ENCODE measurements at places on chromosomes 12 and 14.

GRCh38 chr12:132204063-132204792 is 60.0 kb downstream of the NOC4L start:
- no peak for DNase-seq

DNA sequence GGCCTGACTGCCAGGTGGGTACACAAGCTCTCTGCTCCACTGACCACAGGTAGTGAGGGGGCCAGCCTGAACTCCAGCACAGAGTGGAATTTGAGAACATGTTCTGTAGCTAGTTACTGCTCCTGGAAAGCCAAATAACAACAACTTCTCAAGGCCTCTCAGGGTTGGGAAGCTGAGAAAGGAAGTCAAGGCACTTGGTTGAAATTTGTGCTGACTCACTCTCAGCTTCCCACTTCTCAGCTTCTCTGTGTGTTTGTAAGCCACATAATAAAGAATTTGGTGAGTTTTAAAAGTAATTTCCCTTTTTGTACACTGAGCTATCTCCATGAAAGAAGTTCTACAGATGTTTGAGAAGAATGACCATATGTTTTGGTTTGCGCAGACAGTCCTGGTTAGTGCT is 234.9 kb downstream of the KTN1 start:
- DNase-seq, result no peak

GRCh38 chr14:40282196-40282595 is 850.0 kb upstream of the FBXO33 start:
- no peak for DNase-seq

- no peak for DNase-seq
Measured at GRCh38 chr14:105118646-105119407, 49.7 kb downstream of the JAG2 start.

DNA sequence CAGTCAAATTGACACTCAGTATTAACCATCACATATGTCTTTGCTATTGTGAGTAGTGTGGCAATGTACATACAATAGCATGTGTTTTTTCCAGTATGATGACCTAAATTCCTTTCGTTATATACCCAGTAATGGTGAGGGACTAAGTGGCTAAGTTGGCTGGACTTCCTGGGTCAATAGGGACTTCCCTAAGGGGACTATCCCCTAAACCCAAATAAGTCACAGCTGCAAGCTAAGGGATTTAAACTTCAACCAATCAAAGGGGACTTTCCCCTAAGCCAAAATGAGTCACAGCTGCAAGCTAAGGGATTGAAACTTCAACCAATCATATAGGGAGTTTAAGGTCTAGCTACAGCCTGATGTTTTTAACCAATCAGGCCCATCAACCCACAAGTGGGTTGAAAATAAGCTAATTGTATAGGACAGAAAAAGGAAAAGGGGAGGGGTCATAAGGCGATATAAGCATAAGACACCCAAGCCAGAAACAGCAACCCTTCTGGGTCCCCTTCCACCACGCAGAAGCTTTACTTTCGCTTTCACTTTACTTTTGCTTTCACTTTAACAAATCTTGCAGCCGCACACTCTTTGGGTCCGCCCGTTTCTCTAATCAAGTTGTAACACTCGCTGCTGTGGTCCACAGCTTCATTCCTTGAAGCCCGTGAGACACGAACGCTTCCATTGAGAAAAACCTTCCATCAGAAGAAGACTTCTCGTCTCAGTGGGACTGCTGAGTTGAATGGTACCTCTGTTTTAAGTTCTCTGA is 404.4 kb downstream of the FLRT2 start:
- DNase-seq, result peak; percentile 29

- no peak for DNase-seq
Measured at GRCh38 chr14:76531821-76532318, 155.9 kb downstream of the ESRRB start.

GRCh38 chr12:71187379-71187778 is 29.6 kb upstream of the TSPAN8 start:
- no peak for DNase-seq

DNA sequence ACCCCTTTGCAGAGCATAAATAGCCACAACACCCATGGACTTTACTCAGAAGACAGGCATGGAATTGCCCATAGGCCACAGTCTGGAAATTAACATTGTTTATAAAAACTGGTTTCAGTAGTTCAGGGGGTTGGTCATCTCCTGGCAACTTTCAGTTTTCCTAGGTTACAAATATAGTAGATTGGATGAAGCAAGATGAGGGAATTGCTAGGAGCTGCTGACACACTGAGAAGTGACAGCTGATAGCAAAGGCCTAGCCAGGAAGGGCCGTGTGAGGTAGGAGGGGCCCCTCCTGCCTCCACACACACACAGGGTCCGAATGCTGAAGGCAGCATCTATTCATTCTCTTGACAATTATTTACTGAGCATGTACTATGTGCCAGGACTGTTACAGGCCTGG is 8.3 kb downstream of the GALNT16 start:
- DNase-seq, result no peak

GRCh38 chr12:42361909-42362646 is 36.1 kb downstream of the PPHLN1 start:
- DNase-seq, result no peak

DNA sequence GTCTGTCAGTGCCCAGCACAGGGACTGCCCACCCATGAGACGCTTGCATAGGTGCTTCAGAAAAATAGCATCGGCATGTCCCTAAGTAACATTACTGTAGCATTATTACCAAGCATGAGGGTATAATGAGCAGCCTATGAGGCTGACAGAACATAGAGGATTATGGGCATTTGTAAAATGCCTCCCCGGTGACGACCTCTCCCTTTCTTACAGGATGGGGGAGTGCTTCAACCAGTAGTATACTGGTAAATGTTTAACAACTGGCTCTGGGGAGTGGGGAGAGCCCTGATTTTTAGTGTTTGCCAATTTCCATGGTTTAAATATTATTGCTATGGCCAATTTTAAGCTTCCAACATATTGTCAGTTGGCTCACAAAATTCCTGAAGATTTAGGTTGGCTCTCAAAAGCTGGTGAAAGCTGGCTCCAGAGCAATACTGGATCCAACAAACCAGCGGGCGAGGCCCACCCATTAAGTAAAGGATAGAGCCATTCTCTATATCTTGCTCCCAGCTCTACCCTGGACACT is 104.5 kb downstream of the ETNK1 start:
- no peak for DNase-seq

DNA sequence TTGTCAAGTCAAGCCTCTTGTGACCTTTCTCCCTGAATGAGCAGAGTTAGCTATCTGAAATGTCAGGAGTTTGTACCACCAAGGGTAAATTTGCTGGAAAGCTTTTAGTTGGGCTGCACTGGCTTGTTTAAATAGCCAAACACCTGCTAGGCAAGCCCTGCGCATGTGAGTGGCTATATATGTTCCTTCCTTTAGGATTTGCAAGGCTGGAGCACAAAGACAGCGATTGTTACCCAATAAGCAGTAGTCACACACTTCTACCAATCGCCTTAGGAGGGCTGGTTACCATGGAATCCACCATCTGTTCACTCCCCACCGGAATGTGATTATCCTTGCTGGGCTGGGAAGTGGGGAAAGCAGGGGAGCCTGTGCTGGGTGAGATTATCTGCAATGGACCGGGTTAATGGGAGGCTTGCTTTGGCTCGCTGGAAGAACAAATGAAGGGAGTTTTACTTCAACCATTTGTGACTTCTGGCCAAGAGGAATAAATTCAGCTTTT is 102.5 kb downstream of the FGD4 start:
- peak; percentile 85 for DNase-seq

- DNase-seq, result no peak
Measured at GRCh38 chr14:75018694-75019093, 16.0 kb downstream of the EIF2B2 start.

DNA sequence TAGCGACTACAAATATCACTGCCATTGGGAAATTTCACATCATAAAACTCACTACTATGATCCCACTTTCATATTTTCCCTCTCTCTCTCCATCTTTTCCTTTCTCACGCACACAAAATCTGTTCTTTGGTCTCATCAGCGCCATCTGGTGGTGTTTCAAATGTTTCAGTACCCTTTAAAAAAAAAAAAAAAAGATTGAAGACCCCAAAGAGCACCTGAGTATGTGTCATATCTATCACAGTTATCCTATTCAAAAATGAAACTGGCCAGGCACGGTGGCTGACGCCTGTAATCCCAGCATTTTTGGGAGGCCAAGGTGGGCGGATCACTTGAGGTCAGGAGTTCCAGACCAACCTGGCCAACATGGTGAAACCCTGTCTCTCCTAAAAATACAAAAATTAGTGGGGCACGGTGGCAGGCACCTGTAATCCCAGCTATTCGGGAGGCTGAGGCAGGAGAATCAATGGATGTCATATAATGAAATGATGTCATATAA is 72.4 kb downstream of the TTC9 start:
- peak; percentile 10 for DNase-seq

GRCh38 chr12:14326699-14327098 is 38.8 kb upstream of the ATF7IP start:
- DNase-seq, result no peak

- peak; percentile 15 for DNase-seq
Measured at GRCh38 chr14:102902523-102903247, 19.8 kb upstream of the AMN start.

- peak; percentile 20 for DNase-seq
Measured at GRCh38 chr14:104895786-104896661, 28.7 kb upstream of the PLD4 start.

- DNase-seq, result no peak
Measured at GRCh38 chr12:86666316-86666715, 410.1 kb upstream of the MGAT4C start.

DNA sequence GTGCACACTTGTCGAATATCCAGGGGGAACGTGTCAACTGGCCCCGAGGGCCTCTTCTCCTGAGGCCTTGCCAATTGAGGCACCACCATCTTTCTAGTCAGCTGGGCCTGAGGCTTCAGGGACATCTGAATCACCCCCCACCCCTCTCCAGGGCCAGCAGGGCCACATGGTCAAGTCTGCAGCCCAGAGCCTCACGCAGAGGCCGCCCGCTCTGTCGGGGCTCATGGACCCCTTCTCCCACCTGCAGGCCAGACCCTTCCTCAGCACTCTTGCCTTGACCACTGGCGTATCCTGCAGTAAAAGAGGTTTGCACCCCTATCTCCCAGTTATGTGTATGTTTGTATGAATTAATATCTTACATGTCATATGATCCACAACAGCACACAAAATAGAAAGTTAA is 182.3 kb downstream of the CALM1 start:
- DNase-seq, result no peak

- no peak for DNase-seq
Measured at GRCh38 chr12:64621257-64621942, 11.1 kb downstream of the RASSF3 start.

- DNase-seq, result no peak
Measured at GRCh38 chr12:105330931-105331804, 677 bp downstream of the C12orf75 start.

DNA sequence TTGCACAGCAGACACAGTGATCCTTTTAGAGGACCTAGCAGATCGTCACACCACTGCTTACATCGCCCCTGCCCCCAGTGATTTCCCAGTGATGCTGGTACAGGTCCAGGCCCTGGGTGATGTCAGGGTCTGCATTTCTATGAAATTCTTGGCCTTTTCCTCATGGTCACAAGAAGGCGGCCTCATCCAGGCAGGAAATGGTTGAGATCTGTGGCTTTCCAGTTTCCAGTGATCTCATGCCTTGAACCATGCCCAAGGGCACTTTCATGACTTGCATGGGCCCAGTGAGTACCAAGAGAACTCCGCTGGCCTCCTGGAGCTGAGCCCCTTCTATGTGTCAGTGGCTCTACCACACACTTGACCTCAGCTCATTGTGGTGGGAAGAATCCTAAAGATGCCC is 41.9 kb upstream of the BDKRB2 start:
- no peak for DNase-seq

DNA sequence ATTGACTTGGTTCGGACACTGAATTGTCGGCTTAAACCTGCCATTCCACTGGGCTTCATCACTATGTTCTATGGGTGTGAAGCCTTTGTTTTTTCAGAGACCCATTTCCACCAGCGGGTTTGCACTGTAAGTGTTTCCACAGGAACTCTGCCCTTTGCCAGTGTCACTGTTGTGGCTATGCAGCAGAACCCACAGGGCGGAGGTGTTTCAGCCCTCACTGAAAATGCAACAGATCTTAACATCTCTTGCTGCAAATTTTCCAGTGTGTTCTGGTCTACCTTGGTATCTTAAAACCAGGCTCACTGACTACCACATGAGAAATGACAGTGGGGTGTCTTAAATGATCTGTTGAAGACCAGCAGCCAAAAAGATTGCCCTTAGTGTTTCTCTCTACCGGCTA is 21.1 kb downstream of the PRKCH start:
- DNase-seq, result no peak

Measured in NCI-H187 treated with DMSO at 0.1 percent for 48 hours (cell line).